ENCODE measurements at places on chromosomes 13 and 19.
A peak's percentile ranks its signal among the peaks of the same experiment; 100 is the strongest.

- DNase-seq: no peak
These were observed 746.4 kb downstream of the PCDH9 start for GRCh38 chr13:66483712-66484111.

DNA sequence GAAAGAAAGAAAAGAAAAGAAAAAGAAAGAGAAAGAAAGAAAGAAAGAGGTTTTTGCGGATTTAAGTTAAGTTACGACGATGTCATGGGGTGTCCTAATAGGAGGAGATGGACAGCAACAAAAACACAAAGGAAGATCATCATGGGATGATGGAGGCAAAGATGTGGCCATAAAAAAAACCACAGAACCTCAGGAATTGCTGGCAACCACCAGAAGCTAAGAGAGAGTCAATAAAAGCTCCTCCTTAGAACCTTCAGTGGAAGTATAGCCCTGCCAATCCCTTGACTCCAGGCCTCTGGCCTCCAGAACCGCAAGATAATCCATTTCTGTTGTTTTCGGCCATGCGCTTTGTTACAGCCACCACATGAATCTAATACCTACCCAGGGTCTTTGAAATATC is 11.5 kb downstream of the PLEKHA4 start:
- DNase-seq: no peak

- peak; percentile 76 for DNase-seq
These were observed 7.5 kb upstream of the LRFN1 start for GRCh38 chr19:39328046-39328705.

GRCh38 chr19:46015687-46016425 is 7.0 kb downstream of the PGLYRP1 start:
- peak; percentile 11 for DNase-seq

DNA sequence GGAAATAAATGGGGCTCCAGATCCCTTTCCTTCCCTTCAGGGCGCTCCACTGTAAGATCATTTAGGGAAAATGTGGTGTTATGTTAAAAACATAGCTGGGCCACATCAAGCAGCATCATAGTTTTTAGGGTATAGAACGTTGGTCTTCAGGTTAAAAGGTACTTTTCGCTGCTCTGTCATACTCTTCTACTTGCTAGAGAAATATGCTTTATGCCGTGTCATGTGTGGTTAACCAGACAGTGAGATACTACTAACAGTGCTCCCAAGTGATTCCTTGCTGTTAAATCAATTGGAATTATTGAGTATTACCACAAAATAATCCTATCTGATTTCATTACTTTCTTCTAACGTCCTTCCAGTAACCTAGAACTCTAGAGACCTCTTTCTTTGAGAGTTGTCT is 1.1 kb upstream of the NDFIP2 start:
- no peak for DNase-seq

GRCh38 chr13:106566641-106567473 is 1.1 kb downstream of the ARGLU1 start:
- peak; percentile 32 for DNase-seq

DNA sequence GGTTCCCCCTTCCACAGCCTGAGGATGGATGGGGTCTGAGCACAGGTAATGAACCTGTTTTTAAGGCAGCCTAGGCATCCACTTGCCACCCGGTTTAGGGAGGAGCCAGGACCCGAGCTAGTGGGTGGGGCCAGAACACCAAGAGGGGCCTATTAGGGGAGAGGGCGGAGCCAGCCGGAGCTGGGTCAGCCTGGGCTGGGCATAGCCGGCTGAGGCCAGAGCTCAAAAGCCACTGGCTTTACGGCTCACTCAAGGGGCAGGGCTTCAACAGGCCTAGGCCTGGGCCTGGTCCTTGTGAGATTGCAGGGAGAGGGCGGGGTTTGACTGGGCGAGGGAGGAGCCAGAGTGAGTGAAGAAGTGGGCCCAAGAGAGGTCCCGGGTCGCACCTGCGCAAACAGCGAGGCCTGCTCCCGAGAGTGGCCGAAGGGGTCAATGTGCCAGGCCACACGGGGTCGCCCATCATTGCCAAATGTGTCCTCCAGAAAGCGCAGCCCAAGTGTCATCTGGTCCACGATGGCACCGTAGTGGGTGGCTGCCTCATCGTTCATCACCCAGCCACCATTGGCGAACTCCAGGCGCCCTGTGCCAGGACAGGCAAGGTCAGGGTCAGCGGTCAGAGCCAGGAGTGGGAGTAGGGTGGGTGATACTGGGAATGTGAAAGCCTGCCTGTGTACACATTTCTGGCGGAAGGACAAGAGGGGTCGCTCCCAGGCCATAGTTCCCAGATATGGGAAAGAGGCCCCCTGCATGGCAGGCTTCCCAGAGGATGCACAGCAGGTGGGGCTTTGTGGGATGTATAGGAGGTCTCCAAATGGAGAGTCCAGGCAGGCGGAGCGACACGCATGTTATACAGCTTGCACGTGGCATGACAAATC is 1.9 kb downstream of the MAN2B1 start:
- DNase-seq: no peak

GRCh38 chr13:112532837-112533745 is 54.9 kb downstream of the TUBGCP3 start:
- no peak for DNase-seq

DNA sequence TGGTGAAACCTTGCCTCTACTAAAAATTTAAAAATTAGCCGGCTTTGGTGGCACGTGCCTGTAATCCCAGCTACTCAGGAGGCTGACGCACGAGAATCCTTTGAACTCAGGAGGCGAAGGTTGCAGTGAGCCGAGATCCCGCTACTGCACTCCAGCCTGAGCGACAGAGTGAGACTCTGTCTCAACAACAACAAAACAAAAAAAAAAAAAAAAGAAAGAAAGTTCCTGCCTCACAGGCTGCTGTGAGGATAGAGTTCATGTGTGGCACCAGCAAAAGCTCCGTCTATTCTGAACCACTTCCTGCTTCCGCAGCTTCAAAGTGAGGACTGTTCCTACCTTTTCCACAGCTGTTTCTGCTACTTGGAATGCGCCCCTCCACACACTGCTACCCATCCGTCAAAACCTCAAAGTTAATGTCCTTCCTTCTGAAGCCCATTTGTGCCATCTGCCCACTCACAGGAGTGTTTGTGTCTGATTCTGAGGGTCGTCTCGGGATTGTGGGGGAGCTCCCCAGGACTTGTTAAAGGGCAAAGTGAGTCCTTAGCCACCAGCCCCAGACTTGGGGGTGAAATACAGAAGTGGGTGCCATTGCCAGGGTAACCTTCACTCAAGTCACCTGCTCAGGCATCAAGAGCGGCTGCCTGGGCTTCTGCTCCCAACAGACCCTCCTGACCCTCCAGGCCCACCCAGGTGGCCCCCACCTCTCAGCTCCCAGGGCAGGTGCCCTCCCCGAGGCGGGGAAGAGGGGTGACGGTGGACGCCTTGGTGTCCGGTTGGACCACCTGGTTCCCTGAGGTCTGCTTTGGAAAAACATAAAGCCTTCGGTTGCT is 2.9 kb downstream of the MFSD12 start:
- DNase-seq: no peak

DNA sequence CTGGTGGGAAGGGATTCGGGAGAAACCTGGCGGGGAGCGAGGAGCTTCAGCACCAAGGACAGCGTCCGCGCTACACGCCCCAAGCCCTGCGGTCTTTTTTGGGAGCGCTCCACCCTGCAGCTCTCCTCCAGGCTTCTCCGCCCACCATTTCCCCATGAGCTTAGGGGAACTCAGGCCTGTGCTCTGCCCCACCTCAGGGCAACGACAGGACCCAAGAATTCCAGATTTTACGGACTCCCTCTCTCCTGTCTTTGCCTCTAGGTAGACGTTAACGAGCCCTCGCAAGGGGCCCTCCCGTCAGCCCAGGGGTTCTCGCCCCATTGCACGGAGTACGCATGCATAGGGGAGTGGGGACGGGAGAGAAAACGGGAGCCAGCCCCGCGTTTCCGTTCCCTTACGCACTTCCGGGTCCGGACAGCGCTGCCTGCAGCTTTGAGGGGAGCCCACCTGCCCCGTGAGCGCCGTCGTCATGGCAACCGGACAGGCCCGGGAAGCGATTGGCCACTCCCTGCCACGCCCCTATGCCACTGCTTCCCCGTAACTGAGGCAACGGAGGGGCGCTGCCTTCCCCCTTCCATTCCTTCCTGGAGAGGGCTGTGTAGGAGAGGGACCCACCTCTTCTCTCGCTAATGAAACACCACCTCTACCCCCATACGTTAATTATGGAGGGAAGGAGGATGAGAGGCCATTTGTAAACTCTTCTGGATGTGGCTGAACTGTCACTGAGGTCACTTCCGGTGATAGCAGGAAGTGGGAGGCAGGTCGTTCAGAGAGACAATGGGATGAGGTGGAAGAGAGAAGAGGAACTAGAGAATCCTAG is 20.8 kb downstream of the NOVA2 start:
- DNase-seq: peak; percentile 30

GRCh38 chr13:52026246-52026626 is 1.7 kb downstream of the UTP14C start:
- no peak for DNase-seq

DNA sequence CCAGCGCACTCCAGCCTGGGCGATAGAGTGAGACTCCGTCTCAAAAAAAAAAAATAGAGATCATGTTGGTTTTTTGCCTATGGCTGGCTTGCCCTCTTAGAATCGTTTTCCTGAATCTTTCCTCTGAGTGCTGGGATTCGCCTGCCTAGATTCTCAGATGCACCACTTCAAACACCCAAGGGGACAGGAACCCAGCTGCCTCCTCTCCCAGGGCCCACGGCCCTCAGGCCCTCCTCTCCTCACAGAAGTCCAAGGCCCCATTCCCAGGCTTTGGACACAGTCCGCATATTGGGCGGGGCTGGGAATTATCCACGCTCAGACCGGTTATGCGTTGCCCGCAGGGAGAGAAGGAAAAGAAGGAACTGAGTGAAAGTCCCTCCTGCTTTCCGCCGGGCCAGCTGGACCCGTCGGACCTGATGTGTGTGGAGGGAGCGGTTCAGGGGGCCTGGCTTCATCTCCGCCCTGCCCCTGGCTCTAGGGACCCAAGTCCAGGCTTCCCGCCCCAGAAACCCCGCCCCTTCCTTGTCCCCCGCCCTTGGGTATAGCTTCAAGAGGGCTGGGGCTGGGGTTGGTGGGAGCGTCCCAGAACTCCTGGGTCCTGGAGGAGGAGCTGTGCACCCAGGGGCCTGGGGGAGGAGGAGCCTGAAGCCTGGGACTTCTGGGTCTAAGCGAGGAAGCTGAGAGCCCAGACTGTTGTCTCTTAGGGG is 5.8 kb downstream of the PPFIA3 start:
- DNase-seq: no peak

DNA sequence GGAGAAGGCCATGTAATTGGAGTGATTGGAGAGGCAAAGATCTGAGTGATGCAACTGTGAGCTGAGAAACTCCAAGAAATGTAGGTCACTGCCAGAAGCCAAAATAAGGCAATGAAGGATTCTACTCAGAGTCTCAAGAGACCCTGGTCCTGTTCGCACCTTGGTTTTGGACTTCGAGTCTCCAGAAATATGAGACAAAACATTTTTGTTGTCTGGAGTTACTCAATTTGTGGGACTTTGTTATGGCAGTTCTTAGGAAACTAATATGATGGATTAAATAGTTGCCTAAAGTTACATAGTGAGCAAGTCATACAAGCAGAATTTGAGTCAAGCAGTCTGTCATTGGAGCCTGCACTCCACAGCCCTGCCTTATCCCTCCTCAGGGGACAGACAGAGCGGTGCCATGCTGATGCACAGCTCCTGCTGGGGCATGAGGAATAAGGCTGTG is 104.2 kb downstream of the ITGBL1 start:
- DNase-seq: no peak

DNA sequence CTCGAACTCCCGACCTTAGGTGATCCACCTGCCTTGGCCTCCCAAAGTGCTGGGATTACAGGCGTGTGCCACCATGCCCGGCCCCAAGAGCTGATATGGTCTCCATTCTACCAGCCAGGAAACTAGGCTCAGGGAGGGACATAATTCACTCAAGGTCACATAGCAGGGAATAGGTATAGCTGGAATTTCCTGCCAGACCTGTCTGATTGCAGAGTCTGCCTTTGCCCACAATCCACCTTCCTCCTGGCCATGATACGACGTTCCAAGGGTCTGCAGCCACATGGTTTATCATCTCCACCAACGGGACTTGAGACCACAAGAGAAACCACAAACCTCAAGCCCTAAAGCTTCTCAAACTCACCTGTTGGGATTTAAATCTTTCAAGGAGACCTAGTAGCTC is 32.0 kb downstream of the ZNRF4 start:
- no peak for DNase-seq

DNA sequence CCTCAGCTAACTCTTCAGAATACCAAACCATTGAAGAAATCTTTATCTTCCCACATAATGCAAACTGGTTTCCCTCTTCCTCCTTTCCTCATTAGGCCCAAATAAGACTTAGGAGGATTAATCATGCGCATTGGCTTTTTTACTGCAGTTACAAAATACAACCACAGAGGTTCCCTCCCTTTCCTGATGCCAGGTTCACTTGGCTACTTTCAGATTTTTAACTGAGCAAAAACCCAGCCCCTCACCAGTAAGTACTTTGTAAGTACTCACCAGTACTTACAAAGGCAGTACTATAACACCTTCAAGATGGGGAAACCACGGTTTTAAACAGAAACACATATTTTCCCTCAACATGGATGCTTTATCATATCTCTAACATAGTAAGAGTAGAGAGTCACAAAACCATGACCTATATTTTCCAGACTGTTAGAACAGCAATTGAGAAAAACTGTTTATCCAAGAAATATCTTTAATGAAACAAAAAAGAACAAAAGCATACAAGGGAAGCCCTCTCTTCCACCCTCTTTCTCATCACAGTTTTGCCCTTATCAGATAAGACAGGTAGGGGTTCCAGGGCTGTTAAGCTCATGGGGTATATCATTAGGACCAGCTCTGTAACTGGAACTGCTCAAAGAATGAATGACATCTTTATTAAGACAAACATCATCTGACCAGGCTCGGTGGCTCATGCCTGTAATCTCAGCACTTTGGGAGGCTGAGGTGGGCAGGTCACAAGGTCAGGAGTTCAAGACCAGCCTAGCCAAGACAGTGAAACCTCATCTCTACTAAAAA is 12.7 kb downstream of the FOXO1 start:
- no peak for DNase-seq

DNA sequence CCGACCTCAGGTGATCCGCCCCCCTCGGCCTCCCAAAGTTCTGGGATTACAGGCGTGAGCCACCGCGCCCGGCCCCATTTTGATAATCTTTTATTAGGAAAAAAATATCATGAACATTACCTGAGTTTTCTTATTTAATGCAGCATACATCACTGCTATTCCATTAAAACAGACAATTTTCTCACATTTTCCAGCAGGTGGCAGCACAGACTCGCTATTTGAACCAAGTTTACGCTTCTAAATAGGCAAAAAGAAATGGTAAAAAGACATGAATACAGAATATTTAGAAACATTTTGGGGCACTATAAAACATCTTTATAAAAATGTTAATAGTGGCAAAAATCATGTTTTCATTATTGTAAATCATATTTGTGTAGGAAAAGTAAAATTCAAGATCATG is 903.1 kb downstream of the SLITRK6 start:
- no peak for DNase-seq

GRCh38 chr19:16089010-16089846 is 12.9 kb downstream of the TPM4 start:
- DNase-seq: no peak

GRCh38 chr19:47740866-47741519 is 4.4 kb upstream of the NOP53 start:
- DNase-seq: no peak

- no peak for DNase-seq
These were observed 522.2 kb downstream of the FGF9 start for GRCh38 chr13:22193070-22193469.

- DNase-seq: no peak
These were observed 12.8 kb downstream of the COL4A1 start for GRCh38 chr13:110294146-110294545.

- DNase-seq: no peak
These were observed 741.1 kb downstream of the DIAPH3 start for GRCh38 chr13:59422646-59423045.
